ENCODE measurements at places on chromosomes 1 and 21.

GRCh38 chr1:225565847-225566246 lies 87.1 kb downstream of the ENAH start:
- DNase-seq: no peak

DNA sequence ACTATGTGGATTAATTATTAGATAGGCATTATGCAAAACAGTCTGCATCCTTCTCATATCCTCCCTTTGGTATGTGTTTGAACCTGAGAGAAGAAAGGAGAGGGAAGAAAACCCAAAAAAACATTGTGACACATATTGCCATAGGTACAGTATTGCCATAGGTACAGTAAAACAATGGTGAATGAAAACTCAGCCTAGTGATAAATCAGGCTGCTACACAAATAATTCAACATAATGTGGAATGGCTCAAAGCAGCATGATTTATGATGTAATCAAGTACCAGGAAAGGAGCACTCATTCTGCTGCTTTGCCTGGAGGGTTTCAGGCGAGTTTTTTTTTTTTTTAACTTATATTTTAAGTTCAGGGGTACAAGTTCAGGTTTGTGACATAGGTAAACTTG lies 213.9 kb upstream of the LYPLAL1 start:
- no peak for DNase-seq

DNA sequence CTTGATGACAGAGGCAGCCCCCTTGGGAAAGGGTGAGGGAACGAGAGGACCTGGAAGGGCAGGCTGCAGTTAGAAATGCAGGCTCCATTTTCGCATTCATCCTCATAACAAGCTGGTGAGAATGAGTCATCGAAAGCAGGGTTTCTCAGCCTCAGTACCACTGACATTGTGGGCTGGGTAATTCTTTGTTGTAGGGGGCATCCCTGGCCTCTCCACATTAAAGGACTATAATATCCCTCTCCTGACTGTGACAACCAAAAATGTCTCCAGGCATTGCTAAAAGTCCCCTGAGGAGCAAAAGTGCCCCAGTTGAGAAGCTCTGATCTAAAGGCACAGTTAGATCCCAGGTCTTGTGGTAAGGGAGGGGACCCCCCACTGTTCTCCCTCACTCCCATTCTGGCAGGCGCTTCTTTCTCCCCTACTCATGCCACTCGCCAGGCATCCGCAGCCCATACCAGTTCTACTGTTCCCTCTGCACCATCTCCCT lies 20.4 kb downstream of the KCNN3 start:
- DNase-seq: no peak

DNA sequence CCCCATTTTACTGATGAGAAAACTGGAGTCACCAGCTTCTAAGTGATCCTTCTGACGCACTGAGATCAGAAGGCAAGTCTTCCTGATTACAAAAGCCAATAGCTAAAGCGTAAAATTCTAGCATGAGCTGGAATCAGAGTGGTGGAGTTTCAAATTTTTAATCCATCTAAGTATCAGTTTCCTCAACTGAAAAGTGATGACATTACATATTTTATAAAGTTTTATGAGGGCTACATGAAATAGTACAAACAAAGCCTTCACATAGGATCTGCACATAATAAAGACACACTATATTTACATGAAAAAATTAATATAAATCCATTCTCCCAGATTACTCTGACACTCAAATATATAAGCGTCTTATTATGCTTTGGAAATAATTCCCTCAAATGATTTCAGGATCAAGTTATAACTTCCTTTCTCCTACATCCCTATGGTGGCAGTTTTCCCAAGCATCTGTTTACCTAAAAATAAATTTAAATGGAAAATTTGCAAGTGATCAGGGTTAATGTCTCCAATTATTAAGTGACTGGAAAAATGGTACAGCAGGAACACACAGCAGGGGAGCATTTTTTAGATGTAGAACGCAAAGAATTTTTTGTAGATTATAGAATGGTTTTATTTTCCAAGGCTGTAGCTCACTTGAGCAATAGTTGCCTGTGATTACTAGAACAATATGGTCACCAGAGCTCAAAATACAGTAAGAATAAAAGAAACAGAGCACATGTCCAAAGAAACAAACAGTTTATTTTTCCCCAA lies 490.4 kb upstream of the C1orf87 start:
- no peak for DNase-seq

DNA sequence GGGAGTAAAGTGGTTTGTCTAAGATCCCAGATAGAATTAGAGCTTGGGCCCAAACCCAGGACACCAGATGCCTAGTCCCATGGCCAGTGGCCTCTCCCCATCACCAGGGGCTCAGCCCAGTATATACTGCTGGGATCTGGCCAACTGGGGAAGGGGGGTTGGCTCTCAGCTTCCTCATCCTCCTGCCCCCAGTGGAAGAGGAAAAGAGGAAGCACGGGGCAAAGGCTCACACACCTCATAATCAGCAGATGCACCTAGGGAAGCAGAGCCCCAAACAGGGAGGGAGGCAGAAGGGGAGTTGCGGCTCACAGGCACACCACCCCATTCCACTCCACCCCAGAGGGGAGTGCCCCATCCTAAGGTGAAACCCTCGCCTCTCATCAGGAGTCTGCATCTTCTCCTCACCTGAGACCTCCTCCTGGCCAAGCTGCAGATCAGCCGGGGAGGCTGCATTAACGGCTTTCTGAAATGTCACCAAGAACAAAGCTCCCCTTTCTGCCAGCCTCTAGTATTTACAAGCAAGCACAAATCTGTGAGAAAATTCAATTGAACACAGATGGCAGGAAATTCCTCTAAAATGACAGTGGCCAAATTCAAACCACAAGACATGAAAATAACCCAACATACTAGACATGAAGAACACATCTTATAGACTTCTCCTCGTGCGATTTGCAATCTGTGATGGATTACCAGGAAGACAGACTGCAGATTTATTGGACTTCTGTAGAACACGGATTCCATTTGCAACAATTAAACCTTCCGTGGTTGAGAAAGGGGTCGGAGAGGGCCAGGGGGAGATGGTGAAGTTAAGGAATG lies 82.8 kb downstream of the GLIS1 start:
- DNase-seq: peak; percentile 42

DNA sequence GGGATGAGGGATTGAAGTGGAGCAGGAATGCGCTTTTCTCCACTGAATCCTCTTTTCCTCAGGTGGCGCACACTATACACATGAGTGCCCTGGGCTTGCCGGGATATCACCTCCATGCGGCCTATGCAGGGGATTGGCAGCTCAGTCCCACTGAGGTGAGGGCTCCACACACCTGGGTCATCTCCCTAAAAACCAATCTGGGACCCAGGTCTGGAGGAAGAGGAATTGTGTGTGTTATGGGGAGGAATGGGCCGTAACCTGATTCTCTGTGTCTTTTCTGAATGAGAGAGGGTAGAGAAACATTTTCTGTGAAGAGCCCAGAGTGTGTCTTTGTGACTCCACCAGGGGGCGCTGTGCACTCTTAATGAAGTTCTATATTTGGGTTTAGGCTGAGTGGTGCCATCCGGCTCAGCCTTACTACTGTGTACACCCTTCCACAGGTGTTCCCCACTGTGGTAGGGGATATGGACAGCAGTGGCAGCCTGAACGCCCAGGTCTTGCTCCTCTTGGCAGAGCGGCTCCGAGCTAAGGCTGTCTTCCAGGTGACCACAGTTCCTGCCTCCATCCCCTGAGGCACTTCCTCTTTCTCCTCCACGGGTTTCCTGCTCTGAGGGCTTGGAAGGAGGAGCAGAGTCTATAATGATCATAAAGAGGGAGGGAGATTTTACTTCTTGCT lies 1.5 kb downstream of the TOMM40L start:
- DNase-seq: peak; percentile 85

- no peak for DNase-seq
These were observed 17.3 kb downstream of the SMAP2 start for GRCh38 chr1:40390857-40391256.

DNA sequence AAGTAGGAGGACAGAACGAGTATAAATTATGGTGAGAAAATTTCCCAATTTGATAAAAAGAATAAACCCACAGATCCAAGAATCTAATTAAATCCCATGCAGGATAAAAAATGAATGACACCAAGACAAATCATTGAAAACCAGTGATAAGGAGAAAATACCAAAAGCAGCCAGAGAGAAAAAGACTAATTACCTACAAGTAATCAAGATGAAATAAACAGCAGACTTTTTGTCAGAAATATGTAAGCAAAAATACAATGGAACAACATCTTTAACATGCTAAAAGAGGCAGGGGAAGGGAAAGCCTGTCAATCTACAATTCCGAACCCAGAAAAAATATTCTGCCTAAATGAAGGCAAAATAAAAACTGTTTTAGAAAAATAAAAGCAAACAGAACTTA lies 20.7 kb upstream of the CCN1 start:
- no peak for DNase-seq

DNA sequence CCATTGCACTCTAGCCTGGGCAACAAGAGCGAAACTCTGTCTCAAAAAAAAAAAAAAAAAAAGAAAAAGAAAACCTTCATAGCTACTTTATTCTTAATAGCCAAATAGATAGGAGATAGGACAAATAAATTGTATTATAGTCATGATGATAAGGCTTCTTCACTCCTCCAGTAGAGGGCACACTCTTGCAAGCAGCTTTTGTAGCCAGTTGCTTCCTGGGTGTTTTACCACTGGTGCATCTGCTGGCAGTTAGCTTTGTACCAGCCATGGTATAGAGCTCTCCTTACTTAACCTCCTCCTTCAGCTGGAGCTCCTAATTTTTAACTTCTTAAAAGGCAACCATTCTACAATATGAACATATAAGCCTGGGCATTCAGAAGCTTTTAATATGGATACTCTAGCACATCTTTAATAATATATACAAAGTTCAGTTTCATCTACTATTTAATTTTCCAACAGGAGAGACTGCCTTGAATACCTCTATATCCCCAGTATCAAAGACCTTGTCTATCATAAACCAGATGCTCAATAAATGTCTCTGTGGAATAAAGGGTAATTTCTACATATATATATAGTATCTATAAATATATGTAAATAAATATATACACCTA lies 35.8 kb downstream of the EVI5 start:
- DNase-seq: peak; percentile 72

- DNase-seq: no peak
These were observed 12.4 kb downstream of the LMOD1 start for GRCh38 chr1:201933840-201934430.

- no peak for DNase-seq
These were observed 997 bp downstream of the IFNAR2 start for GRCh38 chr21:33230545-33231324.

- DNase-seq: no peak
These were observed 53.4 kb downstream of the SSBP3 start for GRCh38 chr1:54352755-54353154.

DNA sequence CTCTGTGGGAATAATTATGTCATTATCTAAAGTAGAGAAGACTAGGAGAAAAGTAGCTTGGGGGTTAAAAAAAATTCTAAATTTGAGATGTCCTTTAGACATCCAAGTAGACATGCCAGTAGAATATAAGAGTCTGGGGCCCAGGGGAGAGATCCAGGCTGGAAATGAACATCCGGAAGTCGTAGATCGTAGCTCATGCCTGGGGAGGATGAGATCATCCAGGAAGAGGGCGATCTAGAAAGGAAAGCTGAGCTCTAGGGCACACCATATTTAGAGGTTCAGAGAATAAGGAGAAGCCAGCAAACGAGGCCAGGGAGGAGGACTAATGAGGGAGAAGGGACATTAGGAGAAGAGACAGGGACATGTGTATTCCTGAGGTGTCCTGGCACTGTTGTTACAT lies 12.2 kb downstream of the NGF start:
- DNase-seq: no peak

DNA sequence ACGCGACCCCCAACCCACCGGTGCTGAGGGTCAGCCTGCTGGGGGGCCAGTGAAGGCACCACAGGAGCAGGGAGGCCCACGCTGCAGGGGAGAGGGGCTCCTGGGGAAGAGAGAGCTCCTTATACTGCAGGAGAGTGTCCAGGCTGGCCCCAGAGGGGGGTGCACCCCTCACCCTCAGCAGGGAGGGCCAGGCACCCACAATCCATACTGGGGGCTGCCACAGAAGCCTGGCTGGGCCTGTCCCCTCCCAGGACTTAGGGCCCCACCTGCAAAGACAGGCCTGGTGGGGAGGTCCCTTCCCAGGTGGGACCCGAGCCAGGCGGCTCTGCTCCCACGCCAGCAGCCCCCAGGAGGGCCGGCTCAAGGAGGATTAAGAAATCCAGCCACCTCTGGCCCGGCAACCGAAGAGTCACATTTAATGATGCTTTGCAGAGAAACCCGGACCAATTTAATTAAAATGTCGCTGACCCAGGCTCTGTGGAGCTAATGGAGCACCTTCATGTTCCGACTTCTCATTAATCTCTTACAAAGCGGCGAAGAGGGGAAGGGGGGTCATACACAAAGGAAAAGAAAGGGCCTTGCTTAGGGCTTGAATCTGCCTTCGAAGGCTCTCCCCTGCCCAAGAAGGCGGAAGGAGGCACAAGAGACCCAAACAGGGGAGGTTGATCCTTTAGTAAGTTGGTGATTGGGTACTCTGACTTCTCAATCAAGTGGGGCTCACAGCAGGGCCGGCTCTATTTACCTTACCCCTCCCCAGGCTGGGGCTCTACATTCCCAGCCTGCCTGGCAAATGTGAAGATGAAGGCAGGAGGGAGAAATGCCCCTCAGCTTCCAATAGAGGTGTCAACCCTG lies 25.0 kb downstream of the WNT9A start:
- no peak for DNase-seq

- no peak for DNase-seq
These were observed 3.4 kb downstream of the KRTAP10-12 start for GRCh38 chr21:44700101-44701022.

GRCh38 chr1:109498161-109498801 lies 4.4 kb downstream of the CYB561D1 start:
- peak; percentile 77 for DNase-seq

GRCh38 chr1:22846458-22846857 lies 126.2 kb downstream of the LACTBL1 start:
- DNase-seq: no peak

DNA sequence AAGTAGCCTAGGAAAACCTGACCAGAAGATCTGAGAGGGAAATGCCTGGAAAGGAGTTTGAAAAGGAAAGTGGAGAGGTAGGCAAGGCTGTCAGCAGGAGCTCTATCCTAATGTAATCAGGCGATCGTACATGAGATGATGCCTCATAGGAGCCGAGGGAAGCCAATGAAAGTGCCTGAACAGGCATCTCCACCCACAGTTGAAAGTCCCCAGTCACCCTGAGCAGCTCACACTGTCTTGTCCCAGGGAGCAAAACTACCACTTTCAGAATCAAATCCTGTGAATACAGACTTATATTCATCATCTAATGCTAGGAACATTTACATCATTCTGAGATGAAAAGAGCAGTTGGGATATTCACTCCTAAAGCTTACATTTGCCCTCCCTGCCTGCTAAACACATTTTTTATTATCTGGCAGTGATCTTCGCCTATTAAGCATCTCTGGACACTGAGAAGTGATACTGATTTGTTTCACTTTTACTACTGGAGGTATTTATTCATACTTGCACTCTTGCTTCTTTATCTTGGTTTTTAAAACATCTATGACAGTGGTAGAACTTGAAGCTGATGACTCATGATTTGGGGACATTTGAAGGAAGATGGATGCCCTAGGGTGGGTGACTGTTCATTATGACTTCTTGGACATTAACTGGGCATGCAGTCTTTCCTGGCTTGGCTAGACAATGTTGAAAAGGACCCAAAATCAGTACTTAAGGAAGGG lies 221.6 kb downstream of the SEC16B start:
- no peak for DNase-seq
